ENCODE measurements at places on chromosomes 12 and 14.

GRCh38 chr14:98259881-98260280, 1012.1 kb downstream of the BCL11B start:
- DNase-seq: no peak

- no peak for DNase-seq
Measured at GRCh38 chr14:86788224-86788623, 1204.8 kb downstream of the GALC start.

DNA sequence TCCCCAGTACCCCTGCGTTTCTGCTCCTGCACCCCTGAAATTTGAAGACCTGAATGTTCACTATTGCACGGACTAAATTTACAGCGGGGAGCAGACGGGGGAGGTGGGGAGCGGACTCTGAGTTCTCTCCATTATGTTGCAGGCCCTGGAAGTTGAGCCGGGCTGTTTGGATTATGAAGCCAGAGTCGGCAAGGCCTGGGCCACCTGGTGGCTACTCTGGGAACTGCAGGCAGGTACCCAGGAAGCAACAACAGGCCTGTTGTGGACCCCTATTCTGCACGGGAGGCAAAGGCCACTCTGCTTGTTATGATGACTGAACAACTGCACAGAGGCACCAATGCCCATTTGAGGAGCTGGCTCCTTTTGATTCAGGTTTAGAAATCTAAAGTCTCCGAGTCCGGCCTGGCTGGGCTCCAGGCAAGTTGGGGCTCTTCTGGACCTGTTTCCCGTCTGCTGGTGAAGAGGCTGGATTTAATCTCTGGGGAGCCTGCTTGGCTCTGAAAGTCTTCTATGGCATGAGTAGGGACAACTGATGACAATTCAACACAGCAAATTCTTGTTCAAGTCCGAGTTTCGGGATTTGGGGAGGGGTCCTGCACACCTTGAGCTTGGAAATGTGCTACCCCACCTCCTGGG, 34.1 kb upstream of the FAM181A start:
- peak; percentile 66 for DNase-seq

DNA sequence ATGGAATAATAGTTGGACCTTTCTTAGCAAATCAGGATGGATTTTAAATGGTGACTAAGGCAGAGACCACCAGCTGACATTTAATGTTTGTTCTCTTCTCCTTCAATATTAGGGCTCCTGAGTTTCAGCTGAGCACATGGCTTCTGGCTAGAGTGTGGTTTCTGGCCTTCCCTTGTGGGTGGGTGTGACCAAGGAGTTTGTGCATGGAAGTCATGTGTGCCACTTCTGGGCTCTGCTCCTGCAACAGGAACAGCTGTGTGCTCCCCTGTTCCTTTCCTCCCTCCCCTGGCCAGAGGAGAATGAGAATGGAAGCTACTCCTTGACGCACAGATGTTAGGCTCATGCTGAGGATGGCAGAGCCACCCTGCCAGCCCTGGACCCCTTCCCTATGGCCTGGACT, 44.2 kb downstream of the CCDC175 start:
- DNase-seq: no peak

- no peak for DNase-seq
Measured at GRCh38 chr14:69083181-69083580, 69.7 kb downstream of the DCAF5 start.

DNA sequence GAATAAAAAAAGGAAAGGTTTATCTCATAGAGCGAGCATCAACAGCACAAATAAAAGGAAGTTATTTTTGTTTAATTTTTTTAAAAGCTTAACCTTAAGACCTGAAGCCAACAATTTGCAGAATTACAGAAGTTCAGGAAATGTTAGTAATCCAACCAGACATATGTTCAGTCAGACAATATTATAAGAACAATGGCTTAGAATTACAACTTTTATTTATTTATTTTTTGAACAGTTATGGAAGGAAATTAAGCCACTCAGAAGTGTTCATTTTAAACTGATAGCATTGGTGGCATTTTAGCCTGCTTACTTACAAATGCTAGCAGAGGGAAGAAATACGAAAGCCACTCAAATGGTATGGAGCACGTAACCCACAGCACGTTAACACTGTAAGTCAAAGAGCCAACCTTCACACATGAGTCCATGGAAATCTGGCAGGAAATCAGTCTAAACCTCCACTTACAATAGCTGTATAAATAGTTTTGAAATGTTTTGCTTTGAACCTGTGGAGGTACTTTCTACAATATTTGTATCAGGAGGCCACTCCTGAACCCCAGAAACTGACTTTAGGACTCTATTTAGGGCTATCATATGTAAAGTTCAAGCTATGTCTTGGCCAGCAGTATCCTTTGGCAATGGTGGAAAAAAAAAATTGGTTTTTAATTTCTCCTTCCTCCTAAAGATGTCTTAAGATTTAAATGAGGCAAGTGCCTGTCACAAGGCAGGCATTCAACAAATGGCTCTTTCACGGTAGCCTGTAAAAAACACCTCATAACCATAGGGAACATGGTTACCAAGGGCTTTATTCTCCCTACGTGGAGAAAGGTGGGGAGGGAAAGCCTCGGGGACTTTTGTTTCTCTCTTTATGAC, 102.3 kb downstream of the ITPR2 start:
- DNase-seq: no peak

GRCh38 chr12:1500095-1500801, 94.1 kb downstream of the FBXL14 start:
- no peak for DNase-seq

DNA sequence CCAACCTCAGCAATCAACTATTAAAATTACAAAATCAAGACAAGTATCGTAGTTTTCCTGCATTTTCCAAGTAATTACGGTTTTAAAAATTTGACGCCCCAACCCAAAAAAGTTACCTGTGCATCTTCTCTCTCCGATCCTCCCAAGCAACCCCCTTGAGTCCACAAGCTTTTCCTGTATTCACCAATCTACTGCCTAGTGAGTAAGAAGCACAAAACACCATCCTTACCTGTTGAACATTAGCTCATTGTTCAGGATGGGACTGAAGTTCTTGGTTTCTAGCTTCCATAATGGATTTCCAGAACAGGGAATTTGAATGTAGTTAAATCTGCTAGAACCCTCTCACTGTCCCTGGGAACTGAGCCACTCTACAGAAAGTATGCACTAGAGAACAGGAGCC, 162.0 kb downstream of the PAX9 start:
- DNase-seq: no peak
